ENCODE measurements at places on chromosomes 1 and 21.

DNA sequence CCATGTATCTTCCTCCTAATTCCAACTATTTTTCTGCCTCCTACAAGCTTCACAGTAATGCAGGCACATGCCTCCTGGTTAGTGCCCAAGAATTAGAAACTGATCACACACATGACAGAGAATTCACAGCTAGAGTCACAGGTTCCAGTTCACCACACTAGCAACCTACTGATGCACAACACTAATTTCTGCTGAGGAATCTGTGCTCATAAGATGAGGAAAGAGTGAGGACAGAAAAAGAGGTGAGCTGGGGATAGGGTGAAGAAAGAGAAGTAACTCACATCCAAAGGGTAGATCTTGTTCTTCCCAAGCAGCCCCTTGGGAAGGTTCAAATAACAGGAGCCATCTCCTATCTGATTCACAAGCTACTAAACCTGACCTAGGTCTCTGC lies 61.3 kb downstream of the PUM1 start:
- DNase-seq: no peak

GRCh38 chr1:2625311-2625710 lies 7.5 kb downstream of the MMEL1 start:
- DNase-seq: no peak

DNA sequence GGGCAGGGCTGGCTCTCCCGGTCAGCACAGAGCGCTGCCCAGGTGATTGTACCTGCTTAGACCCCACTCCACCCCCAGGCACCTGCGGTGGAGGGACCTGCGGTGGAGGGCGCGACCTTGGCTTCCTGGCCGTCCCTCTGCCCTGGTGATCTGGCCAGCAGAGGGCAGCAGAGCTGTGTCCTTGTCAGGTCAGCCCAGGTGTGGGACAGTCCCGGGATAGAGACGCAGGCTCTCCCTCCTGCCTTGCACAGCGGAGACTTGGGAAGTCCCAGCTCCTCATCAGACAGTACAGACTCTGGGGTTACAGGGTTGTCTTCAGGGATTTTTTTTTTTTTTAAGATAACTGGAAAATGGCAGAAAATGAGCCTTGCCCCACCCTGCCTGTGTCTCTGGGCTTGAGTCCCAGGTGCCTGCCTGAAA lies 10.0 kb downstream of the SLX9 start:
- DNase-seq: peak; percentile 80

- no peak for DNase-seq
These were observed 43.3 kb upstream of the KCNQ4 start for GRCh38 chr1:40740039-40740996.

DNA sequence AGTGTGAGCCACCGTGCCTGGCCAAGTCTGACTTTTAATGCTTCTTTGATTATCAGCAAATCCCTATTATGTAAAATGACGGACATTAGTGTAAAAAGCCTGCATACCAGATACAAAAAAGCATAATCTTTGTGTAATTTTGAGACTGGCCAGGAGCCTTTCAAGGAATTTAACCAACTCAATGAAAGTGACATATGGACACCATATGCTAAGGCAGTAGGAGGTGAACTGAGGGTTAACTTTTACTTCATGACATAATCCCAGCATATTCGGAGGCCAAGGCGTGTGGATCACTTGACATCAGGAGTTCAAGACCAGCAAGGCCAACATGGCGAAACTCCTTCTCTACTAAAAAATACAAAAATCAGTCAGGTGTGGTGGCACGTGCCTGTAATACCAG lies 94.6 kb downstream of the EIF4G3 start:
- DNase-seq: no peak

DNA sequence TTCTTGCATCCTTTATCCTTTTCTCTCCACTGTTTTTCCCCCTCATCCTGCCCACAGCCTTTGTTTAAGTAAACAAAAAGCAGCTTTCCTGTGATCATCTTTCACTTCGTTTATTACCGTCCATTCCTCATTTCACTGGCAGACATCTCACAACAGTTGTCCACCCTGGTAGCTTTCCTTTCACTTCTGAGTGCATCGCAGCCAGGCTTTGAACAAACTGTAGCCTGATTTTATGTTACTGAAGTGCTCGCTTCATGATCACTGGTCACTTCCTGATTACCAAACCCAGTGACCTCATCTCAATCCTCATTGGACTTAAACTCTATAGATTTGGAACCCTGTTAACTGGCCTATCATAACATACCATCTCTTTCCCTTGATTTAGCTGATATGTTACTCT lies 67.7 kb downstream of the SDCCAG8 start:
- peak; percentile 35 for DNase-seq

GRCh38 chr1:15876357-15877055 lies 29.0 kb downstream of the SPEN start:
- DNase-seq: no peak

GRCh38 chr1:108560189-108560873 lies 431 bp downstream of the EEIG2 start:
- no peak for DNase-seq
